ENCODE measurements at places on chromosomes 11 and 22.

DNA sequence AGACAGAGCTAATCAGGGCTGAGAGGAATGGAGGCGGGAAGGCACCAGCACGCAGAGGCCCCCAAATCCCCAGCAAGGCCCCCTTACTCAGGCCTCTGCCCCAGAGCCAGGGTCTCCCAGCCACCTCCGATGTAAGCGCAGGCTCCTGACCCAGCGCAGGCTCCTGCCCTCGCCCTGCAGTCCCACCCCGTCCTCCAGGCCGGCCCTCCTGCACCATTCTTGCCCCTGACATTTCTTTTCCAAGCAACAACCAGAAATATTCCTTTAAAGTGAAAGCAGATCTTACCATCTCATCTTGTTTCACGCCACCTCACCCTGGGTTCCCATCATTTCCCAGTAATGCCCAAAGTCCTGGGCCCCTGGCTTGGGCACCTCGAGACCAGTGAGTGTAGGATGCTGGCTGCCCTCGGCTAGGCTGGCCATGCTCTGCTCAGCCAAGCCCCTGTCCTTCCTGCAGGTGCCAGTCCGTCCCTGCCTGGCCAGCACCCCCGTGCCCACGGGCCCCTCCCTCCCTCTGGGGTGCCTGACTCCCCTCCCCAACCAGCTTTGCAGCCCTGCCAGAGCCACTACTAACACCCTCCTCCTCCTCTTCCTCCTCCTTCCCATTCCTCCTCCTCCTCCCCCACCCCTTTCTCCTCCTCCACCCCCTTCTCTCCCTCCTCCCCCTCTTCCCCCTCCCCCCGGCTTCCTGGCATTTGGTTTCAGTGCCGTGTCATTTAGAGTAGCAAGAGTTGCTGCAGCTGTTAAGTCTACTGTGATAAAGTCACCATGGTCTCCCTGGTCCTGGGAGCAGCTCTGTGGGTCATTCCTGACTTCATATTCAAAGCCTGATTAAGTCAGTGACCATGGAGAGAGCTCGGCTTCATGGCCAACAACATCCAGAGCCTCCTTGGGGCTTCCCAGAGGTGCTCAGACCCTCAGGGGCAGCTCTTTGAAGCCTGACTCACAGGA is 78.7 kb downstream of the PIWIL3 start:
- peak; percentile 43 for DNase-seq

GRCh38 chr11:101510591-101510990 is 73.2 kb downstream of the TRPC6 start:
- DNase-seq = no peak

DNA sequence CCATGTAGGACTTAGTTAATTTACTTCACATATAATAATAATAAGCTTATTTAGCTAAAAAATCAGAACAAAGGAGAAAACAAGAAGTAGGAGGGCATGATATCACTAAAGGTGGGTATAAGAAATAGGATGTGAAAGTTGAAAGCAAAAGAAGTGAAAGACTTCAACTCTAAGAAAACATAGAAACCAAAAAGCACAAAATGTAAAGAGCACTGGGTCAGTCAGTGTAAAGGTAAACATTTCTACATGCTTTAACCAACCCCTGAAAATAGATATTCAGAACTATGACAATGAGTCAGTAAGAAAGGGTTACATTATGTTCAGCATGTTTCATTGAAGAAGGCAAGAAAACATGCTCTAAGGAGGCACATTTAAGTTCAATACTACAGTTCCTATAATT is 298.8 kb downstream of the SWAP70 start:
- no peak for DNase-seq

DNA sequence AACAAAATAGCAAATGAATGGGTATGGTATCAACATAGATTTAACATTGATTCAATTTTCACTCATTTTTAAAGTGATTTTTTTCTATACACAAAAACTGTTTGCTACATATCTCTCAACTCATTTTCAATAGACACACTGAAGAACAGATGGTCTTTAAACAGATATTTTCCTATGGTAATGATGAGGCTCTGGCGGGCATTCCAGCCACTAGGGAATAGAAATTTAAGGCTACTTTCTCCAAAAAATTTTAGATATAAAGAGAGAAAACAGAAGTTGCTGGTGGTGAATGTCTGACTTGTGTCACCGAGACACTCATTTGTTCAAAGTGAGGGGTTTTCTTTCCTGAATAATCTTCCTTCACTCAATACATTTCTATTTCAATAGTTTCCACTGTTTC is 693.0 kb downstream of the ETS1 start:
- no peak for DNase-seq

GRCh38 chr11:69309631-69310280 is 15.8 kb downstream of the MYEOV start:
- DNase-seq = no peak

GRCh38 chr11:6594142-6594768 is 9.2 kb downstream of the RRP8 start:
- no peak for DNase-seq

DNA sequence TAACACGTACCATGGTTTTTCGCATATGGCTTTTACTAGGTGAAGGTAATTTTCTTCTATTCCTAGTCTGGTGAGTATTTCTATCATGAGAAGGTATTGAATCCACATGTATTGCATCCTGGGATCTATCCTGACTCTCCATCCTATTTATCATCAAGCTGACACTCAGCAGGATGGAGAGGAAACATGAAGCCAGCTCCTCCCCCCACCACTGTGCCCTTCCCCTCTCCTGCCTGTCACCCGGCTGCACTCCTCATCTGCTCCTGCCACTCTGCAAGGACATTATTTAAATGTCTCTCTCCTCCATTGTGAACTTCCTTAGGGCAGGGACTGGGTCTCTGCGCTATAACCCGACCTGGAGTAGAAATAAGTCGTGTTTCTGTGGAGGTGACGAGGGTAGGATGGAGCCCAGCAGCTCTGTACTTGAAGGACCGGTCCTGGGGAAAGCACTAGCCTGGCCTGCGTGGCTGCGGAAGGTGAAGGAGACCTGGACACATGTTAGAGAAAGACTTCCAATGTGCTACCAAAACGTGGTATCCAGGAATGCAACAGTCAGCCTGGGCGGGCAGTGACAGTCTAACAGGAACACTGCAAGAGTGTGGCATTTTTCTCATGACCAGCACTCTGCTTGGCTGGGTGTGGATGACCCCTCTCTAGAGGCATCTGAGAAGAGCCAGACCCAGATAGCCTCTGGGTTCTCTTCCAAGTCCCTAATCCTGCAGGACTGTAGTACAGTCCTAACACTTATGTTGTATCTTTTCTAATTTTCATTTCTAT is 111.2 kb downstream of the MICAL3 start:
- no peak for DNase-seq

DNA sequence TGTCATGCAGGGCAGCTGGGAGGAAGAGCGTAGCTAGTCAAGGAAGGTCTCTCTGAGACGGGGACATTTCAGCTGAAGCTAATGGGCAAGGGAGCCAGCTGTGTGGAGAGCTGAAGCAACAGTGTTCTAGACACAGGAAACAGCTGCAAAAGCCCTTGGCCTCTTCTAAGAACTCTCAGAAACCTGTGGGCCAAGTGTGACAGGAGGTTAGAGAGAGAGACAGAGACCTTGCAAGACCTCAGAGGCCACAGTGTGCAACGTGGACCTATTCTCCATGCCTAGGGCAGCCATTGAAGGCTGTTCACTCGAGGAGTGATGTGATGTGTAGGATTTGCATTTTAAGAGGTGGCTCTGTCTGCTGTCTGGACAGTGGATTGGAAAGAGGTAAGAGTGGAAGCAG is 48.7 kb upstream of the TNRC6B start:
- DNase-seq = no peak

- no peak for DNase-seq
Observed at GRCh38 chr22:47402876-47403525, 640.6 kb downstream of the TBC1D22A start.

DNA sequence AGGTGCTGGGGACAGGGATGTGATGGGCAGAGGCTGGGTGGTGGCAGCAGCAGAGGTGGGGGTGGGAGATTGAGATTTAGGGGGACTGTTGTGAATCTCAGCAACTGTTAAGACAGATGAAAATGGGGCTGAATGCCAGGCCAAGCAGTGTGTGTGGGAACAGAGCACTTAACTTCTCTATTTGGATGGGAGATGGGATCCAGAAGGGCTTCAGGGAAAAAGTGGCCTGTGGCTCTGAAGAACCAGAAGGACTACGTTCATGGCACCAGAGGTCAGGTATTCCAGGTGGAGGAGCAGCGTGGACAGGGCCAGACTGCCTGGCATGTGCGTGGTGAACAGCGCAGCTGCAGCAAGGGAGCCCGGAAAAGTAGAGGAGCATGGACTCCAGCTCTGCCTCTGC is 82.6 kb upstream of the SYT13 start:
- DNase-seq = no peak

DNA sequence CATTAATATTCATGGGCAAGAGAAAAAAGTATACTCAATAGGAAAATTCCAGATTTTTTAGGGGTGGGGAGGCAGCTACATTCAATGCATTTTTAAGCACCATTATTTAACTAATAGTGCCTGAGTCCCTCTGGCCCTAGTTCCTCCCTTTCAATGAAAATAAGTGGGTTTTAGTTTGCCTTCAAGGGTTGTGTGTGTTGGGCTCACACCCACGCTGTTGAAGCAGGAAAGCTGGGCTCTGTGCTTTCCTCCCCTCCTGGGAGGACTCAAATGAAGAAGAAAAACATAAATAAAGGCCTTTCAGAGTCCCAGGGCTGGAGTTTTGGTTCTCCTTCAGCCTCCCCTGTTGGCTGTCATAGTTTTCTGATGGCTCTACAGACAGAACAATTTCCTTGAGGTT is 366.2 kb downstream of the MIAT start:
- no peak for DNase-seq

DNA sequence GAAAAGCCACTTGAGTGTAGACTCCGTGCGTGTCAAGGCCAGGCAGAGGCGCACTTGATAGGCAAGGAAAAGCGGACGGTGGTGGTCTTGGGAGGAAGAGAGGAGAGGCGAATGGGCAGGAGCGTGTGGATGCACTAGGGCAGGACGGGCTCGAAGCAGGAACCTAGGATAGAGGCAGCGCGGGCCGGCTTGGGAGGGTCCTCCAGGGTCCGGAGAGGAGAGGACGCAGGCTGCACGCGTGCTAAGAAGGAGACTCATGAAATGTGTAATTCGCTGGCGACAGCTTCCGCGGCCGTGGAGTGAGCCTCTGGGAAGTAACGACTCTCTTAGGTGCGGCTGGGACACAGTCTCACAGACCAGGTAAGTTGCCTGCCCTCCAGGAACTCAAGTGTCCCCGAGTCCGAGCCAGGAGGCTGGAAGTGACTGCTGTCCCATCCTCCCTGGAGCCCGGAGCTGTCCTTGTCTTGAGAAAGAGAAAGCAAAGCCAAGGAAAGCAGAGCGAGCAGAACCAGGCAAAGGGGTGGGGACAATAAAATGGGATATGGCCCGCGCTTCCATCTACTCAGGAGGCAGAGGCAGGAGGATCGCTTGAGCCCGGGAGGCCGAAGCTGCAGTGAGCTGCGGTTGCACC is 874 bp upstream of the IL17RA start:
- DNase-seq = no peak

DNA sequence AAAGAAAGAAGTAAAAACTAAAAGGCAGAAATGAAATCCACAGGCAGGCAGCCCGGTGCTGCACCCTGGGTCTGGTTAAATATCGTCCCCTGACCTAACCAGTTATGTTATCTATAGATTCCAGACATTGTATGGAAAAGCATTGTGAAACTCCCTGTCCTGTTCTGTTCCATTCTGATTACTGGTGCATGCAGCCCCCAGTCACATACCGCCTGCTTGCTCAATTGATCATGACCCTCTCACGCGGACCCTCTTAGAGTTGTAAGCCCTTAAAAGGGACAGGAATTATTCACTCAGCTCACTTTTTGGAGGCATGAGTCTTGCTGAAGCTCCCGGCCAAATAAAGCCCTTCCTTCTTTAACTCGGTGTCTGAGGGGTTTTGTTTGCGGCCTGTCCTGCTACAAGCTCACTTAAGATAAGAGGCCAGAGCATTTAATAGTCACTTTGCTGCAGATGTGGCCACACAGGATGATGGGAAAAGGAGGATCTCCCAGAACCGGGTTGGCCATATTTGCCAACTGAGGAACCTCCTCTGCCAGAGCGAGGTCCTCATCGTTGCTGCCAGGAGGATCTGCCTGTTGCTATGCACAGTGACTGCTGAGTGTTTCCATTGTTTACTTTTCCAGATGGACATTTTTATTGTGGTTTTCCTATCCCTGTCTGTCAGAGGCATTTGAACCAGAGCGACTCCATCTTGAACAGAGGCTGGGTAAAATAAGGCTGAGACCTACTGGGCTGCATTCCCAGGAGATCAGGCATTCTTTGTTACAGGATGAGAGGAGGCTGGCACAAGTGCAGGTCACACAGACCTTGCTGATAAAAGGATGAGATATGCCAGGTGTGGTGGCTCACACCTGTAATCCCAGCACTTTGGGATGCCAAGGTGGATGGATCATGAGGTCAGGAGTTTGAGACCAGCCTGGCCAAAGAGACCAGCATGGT is 10.2 kb downstream of the C11orf96 start:
- no peak for DNase-seq

- DNase-seq = no peak
Observed at GRCh38 chr11:112292785-112293407, 32.2 kb upstream of the PLET1 start.

DNA sequence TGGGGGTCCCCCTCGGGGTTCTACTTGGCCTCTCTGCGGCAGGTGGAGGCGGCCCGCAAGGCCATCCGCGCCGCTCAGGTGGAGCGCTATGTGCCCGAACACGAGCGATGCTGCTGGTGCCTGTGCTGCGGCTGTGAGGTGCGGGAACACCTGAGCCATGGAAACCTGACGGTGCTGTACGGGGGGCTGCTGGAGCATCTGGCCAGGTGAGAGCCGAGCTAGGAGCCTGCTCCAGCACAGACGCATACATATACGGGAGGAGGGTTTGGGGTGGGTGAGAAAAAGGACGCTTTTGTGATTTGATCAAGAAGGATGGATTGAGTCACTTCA is 415 bp downstream of the CENATAC start:
- DNase-seq = no peak

GRCh38 chr11:27552341-27552740 is 45.8 kb upstream of the LIN7C start:
- DNase-seq = no peak

- DNase-seq = no peak
Observed at GRCh38 chr22:40967111-40967760, 16.1 kb downstream of the RBX1 start.

DNA sequence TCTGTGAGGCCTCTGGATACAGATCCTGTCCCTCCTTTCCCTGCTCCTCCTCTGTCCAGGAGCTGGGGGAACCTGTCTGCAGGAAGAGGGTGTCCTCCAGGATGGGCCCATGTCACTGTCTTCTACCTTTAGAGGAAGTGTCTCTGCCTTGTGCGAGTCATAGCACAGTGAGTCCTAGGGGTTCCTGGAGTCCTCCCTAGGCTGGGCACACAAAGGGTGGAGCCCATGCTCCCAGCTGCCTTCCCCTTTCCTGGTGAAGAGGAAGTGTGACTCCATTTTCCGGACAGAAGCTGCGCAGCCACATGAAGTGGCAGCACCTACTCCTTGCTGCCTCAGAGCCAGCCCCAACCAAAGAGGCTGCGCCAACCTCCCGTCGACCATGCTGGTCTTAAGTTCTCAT is 112.2 kb downstream of the CTTN start:
- no peak for DNase-seq

GRCh38 chr11:61921446-61921845 is 4.1 kb upstream of the RAB3IL1 start:
- DNase-seq = no peak

Measured in right renal pelvis (tissue), 4 donors.